ENCODE measurements at places on chromosomes 7 and 10.

GRCh38 chr10:34838366-34838900 lies 23.3 kb upstream of the PARD3 start:
- no peak for DNase-seq

- DNase-seq: no peak
Observed at GRCh38 chr7:3103614-3104398, 60.1 kb upstream of the CARD11 start.

DNA sequence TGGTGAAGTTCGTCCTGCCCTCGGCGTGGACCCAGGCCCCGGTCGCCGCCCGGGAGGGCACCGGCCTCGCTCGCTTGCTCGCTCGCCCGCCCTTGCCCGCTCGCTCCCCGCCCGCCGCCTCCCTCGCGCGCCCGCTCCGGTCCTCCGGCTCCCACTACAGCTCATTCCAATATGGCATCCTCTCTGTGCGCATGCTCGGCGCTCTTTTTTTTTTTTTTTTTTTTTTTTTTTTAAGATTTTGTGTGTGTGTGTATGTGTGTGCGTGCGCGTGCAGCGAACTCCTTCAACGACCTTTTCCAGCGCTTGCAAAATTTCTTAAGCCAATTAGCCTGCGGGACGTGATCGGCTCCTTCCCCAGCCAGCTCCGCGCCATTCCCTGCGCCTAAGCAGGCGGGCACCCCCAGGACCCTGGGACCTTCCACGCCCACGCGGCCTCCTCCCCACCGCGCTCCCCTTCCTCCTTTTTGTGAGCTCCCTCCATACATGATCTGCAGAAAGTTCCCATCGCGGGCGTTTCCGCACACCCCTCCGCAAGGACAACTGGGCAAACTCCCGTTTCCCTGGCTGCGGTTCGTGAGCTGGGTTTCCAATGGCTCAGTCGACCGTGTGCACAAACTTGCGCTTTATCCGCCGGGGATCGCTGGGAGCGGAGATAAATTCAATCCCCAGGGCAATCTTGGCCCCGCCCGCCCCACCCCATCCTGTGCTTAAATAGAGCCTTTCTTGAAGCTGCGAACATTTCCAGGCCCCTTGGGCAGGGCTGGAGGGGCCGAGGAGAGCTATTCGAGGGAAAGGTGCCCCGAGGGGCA lies at the start of gene SFMBT2:
SFMBT2 (minus strand) TSS at position 173 of the 809 bp plus-strand sequence. CDS start 29,136 bp downstream, outside the sequence.
- DNase-seq: no peak

GRCh38 chr7:155371884-155372781 lies 74.5 kb downstream of the INSIG1 start:
- no peak for DNase-seq

- DNase-seq: no peak
Observed at GRCh38 chr7:82760074-82760473, 316.5 kb upstream of the CACNA2D1 start.

Measured in stimulated activated CD8-positive, alpha-beta memory T cell treated with anti-CD3 and anti-CD28 coated beads, Interleukin-2, amount 100 ng/mL, for 48 hours (primary cell).